Hepatic stellate cell (primary cell): ENCODE measurements at places on chromosomes 13 and 19.

GRCh38 chr13:91868351-91868750 is 469.9 kb downstream of the GPC5 start:
- DNase-seq = no peak

- peak; percentile 16 for DNase-seq
Observed at GRCh38 chr13:36029166-36029565, 102.0 kb downstream of the DCLK1 start.

GRCh38 chr19:30036154-30037129 is 94.4 kb downstream of the URI1 start:
- DNase-seq = no peak

DNA sequence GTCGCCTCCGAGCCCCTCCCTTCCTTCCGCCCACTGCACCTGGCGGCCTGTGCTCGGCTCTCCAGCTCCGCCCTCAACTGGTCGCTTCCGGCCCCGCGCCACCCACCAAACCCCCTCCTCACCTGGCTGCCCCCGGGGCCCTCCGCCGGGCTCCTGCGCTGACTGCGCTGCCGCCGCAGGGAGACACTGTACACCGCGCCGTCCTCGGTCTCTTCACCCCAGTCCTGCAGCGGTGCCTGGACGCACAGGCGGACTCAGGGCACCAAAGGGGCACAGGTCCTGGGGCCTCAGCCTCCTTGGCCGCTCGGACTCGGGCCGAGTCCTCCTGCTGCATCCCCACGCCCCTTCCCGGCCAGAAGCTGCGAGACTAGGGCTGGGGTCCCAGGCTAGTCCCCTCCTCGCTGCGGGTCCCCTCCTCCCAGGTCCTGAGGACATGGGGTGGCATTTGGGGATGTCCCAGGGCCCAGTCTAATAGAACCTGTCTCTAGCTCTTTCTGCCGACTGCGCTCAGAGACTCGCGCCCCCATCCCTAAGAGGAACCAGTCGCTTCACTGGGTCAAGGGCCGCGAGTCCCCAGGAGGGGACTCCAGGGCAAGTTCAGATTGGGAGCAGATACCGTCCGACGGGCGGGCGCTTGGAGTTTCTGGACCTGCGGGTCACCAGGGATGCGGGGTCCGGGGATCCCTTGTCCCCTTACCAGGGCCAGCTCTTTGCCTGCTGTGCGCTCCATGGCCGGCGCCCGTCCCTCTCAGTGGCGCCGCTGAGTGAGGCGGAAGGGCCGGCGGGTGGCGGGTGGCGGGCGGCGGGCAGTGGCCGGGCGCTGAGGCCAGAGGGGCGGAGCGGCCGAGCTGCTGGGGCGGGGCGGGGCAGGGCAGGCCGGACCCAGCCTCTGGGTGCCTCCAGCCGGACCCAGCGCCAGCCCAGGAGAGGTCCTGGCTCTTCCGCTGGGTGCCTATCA is at the start of gene RGL3:
RGL3 (minus strand) TSS at position 766 of the 958 bp plus-strand sequence; CDS start at position 730, 36 bp downstream.
- DNase-seq = peak; percentile 63

DNA sequence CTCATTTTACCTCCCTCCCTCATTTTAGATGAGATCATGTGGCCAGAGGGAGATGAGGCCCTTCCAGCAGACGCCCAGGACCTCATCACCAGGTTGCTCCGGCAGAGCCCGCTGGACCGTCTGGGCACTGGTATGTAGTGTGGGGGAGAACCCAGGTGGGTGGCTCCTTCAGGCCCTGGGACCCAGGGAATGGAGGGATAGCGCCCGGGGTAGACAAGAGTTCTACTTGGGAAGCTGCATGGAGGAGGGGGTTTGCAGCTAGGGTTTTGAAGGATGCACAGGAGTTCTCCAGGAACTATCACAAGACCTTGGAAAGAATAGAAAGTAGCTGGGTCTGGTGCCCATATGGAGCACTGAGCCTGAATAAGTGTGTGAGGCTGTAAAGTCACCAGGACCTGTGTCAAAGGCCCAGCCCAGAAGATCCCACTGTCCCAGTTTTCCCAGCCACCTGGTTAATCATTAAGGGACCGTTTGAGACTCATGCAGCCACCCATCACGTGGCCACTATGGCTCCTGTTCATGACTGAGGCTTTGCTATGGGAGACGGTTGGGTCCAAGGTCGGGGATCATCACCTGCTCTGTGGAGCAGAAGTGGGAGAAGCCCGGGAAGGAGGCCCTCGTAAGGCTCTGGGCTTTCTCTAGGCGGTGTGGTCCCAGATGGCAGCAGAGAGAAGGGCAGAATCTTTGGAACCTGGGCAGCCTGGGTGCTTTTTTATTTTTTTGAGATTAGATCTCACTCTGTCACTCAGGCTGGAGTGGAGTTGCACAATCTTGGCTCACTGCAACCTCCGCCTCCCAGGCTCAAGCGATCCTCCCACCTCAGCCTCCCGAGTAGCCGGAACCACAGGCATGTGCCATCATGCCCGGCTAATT is 17.0 kb upstream of the PIK3R2 start:
- no peak for DNase-seq

DNA sequence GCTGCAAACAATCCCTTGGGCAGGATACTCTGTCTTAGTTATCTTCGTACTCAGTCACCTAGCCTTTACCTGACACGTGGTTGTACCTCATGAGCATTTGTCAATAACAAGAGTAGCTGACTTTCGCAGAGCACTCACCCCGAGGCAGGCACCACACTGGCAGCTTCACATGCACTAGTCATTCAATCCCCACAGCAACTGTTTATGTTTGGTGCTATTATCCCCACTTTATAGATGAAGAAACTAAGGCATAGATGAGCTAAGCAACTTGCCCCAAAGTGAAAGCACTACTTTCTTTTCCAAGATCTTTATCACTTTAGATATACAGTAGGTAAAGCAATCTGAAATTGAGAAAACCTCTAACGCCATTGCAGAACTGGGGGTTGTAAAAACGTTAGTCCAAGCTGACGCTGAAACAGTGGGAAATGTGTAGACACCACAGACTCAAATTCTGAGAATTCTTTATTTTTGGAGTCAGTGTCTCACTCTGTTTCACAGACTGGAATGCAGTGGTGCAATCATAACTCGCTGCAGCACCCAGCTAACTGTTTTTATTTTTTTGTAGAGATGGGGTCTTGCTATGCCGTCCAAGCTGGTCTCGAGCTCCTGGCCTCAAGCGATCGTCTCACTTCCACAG is 446.0 kb downstream of the FOXO1 start:
- no peak for DNase-seq

DNA sequence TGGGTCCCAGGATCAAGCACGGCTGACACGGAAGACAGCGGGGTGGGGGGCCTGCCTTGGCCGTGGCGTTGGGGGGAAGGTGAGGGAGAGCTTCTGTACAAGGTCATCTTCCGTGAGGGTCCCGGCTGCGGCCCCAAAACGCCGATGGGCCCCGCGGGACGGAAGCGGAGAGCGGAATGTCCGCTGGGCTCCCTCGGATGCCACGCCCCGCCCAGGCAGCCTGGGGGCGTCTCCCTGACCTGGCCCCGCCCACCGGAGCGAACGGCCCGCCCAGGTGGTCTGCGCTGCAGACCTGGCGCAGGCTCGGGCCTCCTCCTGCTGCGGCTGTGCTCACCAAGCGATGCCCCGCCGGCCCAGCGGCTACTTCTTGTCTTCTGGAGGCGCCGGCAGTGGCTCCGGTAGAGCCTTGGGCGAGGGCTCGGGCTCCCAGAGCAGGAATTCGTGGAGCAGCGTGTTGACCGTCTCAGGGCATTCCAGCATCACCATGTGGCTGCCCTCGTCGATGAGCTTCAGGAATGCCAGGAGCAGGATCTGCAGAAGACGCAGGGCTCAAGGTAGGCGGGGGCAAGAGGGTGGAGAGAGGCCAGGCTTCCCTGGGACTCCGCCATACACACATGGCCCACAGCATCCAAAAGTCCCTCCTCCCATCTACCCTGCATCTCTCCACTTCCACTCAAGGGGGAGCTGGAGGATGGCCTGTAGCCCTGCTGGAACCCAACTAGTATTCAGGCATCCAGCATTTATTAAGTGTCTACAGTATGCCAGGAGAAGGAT is 10.7 kb downstream of the ABHD8 start:
- DNase-seq = peak; percentile 97

DNA sequence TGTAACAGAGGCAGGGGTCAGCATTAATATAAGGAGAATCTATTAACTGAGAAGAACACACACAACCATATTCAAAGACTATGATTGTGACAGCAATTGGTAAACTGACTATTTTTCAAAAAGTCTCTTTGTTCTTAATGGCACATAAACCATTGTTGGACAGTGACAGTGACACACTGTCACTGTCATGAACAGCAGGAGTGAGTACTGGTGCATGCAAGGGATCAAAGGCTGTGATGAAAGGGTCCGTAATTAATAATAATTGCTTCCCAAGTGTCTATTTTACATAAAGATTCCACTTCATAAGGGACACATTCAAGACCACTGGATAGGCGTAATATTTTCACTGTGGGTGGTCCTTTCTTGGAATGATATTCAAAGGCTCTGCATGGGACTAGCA is 50.7 kb downstream of the LHFPL6 start:
- no peak for DNase-seq

- no peak for DNase-seq
Observed at GRCh38 chr13:113669755-113670341, 2.8 kb downstream of the GRK1 start.

DNA sequence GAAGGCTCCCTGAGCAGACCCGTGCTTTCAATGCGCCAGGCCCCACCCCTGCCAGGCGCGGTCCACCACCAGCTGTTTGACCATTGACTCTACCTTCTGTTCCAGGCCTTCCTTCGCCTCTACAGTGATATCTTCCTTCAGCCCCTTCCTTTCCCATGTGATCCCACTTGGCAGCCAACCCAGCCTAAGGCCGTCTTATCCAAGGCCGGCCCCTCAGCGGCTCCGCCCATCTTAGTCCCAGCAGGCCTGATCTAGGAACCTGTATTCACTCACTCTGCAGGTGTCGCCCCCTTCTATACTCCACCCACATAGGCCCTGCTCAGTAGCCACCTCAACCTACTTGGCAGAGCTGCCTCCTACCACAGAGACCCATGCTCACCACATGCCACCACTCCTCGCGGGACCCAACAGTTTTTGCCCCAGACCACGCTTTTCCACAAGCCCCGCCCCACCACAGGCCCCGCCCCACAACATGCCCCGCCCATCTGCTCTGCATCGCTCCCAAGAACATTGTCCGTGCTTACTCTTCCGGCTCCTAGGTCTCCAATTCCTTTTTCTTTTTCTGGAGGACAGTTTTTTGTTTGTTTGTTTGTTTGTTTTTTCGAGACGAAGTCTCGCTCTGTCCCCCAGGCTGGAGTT is 2.9 kb downstream of the RASIP1 start:
- DNase-seq = no peak

DNA sequence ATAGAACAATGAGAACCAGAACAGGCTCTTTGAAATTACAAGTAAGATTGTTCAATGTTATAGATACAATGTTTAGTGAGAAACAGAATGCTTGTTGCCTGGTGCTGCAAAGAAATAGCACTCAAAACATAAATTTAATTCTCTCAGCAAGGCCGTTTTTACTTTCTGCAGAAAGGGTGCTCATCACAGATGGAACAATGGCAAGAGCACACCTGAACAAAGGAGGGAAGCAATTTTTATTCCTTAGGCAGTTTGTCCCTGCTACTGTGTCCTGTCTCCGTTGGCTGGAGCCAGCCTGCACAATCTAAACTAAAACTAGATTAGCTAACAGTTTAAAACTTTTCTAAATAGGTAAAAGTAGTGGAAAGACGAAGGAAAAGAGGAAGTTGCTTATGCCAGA is 10.4 kb upstream of the ZNF8 start:
- no peak for DNase-seq

- no peak for DNase-seq
Observed at GRCh38 chr13:79614250-79614918, 133.4 kb downstream of the NDFIP2 start.

GRCh38 chr19:41933693-41934426 is 5.6 kb upstream of the ERFL start:
- DNase-seq = no peak

DNA sequence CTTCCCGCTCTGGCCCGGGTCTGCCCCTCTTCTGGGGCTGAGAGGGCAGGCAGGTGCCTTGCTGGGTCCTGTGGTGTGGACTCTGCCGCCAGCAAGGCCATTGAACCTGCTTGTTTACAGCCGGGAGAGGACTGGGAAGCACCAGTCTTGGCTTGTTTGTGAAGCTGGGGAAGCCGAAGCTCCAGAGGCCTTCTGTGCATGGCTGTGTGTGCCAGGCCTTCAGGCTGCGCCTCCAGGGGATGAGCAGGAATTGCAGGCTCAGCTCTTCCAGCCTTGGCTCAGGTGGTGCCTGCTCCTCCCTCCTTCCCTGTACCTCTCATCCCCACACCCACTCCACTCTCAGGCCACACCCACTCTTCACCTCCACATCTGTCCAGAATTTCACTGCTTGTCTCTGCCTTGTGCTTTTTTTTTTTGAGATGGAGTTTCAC is 17.5 kb downstream of the NDUFB7 start:
- DNase-seq = no peak

- no peak for DNase-seq
Observed at GRCh38 chr13:106213028-106213757, 322.3 kb downstream of the EFNB2 start.

DNA sequence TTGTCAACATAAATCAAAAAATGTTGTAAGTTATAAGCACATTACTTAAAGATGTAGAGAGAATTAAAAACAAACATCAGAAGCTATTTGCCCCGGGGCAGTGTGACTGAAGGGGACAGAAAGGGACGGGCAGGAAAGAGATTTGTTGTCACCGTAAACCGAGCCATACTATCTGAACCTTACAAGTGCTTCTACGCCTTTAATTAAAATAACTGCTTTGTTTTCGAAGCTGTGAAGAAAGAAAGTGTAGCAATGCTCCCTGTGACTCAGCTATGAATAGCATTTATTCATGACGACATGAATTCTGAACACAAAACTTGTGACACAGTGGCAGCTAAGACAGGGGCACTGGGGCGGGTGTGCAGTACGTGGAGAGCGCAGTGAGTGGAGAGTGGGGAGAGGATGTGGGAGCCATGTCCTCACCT is 30.0 kb downstream of the ZNF787 start:
- DNase-seq = no peak

DNA sequence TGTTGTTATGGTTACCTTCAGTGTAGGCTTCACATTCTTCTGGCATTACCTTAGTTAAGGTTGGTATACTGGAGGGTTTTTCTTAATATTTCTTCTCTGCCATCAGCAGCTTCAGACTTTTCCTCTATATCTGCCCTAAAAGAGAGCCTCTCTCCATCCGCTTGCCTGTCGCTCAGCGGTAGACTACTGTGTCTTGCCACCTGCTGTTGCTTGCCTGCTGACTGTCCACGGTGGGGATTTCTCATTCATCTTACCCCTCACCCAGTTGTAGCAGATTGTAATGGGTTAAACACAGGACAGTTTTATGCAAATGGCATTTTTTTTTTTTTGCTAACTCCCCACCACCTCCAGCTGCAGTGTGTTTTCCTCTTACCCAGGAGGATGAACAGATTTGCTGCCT is 577.2 kb downstream of the SLITRK5 start:
- no peak for DNase-seq

DNA sequence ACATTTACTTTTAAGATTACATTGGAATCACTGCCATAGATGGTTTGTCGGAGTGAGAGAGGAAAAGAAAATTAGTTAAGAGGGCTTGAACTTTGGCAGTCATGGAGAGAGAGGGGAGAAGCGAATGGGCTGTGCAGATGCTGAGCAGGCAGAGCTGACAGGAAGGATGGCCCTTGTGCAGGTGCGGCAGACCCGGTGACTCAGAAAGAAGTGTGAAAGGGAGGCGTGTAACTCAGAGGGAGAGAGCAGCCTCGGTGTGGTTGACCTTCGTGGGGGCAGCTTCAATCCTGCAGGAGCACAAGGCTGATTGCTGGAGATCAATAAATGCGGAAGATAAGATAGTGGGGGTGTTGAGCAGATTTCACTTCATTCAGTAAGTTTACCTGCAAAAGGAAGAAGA is 76.9 kb downstream of the TNFSF13B start:
- DNase-seq = no peak

GRCh38 chr13:100269837-100270236 is 180.9 kb downstream of the PCCA start:
- DNase-seq = peak; percentile 12
